ENCODE measurements at places on chromosomes 4 and X.

DNA sequence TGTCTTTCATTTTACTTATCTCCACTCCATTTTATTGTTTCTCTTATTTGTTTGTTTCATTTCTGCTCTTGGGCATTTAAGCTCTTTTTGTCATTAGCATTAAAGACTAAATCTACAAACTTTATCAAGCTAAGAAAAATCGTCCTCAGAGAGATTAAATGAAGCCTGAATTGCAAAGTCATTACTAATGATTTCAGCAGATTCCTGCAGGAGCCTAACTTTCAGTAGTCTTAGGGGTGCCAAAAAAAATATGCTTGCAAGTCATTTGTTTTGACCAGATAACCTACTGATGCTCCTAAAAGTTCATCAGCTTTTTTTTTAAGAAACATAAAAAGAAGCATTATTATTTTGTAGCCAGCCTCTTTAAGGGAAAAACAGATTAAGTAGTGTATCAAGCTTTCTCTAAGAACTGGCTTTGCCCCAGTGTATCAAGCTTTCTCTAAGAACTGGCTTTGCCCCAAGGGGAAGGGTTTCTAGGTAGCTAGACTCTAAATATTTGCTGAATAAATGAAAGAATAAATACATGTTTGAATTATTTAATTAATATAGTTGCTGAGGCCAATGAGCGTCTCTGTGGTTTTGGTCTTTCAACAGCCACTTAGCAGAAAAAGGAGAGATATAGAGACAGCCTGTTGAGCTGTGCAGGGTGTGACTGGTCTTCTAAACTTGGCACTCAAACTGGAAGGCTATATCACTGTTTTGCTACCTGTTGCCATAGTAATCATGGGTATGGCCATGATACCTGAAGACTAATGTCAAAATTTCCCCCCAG is 174.2 kb downstream of the BTC start:
- no peak for DNase-seq

DNA sequence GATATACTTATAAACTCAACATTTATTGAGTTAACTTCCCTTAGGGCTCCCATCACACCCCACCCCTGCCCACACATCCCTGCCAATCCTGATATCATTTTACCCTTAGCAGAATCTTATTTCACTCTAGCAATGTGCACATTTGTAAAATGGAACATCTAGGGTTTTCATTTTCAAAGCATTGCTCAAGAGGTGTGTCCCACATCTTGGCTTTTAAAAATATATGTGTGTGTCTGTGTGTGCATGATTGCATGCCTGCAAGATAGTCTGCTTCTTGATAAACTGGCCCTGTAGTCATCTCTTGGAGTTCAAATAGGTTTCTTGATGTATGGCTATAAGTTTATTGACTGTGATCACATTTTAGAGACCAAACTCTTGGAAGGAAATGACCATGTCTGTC is 26.4 kb upstream of the EGF start:
- no peak for DNase-seq

DNA sequence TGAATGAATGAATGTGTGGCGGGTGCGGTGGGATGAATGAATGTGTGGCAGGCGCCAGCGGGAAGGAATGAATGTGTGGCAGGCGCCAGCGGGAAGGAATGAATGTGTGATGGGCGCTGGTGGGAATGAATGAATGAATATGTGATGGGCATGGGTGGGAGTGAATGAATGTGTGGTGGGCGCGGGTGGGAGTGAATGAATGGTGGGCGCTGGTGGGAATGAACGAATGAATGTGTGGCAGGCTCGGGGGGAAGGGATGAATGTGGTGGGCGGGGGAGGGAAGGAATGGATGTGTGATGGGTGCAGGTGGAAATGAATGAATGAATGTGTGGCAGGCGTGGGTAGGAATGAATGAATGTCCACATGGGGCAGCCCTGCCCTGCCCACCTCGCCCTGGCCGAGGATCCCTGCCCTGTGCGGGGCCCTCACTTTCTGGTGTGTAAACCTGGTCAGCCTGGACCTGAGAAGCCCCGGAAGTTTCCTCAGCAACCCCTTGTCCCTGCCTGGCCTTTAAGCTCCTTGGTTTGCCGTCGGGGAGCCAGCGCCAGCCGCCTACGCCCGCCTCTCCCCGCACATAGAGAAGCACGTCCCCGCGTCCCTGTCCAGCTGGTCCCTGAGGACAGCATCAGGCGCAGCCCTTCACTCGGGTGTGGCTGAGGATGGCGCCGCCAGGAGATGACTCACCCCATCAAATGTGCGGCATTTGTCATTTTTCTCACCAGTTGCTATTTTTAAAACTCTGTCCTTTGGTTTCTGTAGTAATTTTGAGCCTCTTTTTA is 112.8 kb upstream of the LRPAP1 start:
- no peak for DNase-seq

DNA sequence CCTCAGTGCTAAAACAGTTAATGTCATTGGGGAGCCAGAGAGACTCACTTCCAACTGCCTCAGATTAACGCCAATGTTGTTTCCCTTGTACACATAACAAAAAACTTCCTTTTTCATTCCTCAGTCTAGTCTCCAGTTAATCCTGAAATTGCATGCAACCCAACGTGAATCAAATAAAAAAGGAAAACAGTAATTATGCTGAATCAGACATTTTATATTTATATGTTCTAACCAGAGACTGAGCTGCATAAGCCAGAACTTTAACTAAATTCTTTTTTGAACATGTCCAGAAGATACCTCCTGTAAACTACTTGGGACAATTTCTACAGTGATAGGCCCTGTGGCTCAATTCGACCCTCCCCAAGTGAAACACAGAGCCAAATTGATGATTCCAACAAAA is 4.7 kb downstream of the GPC4 start:
- no peak for DNase-seq

DNA sequence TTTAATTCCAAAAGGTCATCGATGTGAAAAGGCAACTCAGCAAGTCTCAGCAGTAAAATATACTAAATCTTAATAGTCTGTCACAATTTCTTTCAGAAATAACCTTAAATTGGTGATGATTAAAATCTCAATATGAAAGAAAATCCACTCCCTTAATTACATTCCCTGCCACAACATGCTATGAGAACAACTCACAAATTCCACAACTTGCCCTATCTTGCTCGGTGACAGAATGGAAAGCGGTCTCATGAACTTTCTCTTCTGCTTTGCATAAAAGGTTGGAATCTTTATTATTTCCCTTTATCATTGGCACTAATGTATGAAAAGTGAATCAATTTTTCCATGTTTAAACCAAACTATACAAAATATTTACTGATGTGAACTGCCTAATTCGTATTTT is 380.8 kb downstream of the TMA16 start:
- DNase-seq, result no peak

GRCh38 chr4:88953400-88953799 is 103.6 kb downstream of the FAM13A start:
- DNase-seq, result no peak

DNA sequence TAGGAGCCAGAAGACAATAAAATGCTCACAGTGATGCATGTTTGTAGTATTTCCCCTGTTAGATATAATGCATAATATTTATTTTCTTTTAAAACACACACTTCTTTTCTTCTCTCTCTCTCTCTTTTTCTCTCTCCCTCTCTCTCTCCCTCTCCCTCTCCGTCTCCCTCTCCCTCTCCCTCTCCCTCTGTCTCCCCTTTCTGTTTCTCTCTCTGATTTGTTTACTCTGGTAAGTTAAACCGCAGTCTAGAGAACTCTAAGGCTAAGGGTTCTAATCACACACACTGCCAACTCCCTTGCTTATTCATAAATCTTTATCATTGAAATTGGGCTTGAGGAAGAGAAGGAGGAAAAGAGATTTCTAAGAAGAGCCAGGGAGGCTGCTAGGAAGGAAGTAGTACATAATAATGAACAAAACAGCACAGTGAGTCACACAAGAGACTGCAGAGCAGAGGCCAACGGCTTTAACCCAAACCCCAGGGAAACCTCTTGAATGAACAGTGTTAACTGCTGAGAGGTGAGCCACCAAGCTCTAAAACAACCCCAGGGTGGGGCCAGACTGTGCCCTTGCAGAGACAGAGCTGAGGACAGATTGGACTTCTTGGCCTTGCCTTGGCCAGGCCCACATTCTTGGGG is 9.1 kb upstream of the PHOX2B start:
- no peak for DNase-seq

GRCh38 chr4:182788201-182788600 is 129.0 kb downstream of the DCTD start:
- DNase-seq, result no peak

GRCh38 chr4:74267998-74268606 is 40.2 kb upstream of the EPGN start:
- peak; percentile 82 for DNase-seq
